Stimulated activated CD4-positive, alpha-beta T cell treated with anti-CD3 and anti-CD28 coated beads, Interleukin-1b, Interleukin-23, amount 100 ng/mL, for 48 hours (primary cell): ENCODE measurements at places on chromosomes 6 and 20.

- no peak for DNase-seq
Observed at GRCh38 chr6:142985281-142985680, 40.3 kb upstream of the HIVEP2 start.

DNA sequence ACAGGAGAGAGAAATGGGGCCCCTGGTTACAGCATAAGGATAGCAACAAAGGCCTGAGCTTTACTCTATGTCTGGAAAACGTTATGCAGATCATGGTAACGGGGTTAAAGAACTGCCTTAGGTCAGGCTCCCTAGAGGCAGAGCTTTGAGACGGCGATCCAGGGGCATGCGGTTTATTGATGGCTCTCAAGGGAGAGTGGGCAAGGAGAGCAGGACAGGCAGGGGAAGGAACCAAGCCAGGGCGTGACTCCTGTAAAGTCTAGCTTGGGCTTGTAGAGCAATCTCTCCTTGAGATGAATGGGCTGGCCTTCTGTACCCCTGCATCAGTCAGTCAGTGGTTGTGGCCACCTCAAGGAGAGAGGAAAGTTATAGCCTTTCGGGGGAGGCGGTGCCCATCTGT lies 12.5 kb upstream of the FERMT1 start:
- no peak for DNase-seq

- DNase-seq: no peak
Observed at GRCh38 chr20:54079652-54080051, 9.3 kb upstream of the BCAS1 start.

- no peak for DNase-seq
Observed at GRCh38 chr6:47102331-47102730, 60.2 kb upstream of the ADGRF1 start.

GRCh38 chr6:159761129-159761872 lies 544 bp upstream of the ACAT2 start:
- DNase-seq: no peak

- DNase-seq: no peak
Observed at GRCh38 chr6:37906121-37906520, 86.6 kb downstream of the ZFAND3 start.

GRCh38 chr20:62806383-62807050 lies 1.9 kb downstream of the OGFR start:
- DNase-seq: no peak

DNA sequence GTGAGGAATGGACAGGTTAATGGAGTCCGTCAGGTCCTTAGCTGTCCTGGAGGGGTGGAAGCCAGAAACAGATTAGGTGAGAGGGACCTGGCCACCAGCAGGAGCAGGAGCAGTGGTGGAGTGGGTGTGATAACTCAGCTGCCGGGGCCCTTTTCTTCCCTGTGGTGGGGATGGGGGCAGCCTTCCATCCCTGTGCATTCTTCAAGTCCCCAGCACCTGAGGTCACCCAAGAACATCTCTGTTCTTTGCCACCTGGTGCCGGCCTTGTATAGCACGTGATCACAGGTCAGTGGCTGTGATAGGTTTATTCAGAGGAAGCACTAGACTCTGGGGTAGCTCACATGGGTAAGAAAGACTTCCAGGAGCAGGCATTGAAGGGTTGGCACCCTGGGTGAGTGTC lies 16.6 kb downstream of the ERGIC3 start:
- no peak for DNase-seq

DNA sequence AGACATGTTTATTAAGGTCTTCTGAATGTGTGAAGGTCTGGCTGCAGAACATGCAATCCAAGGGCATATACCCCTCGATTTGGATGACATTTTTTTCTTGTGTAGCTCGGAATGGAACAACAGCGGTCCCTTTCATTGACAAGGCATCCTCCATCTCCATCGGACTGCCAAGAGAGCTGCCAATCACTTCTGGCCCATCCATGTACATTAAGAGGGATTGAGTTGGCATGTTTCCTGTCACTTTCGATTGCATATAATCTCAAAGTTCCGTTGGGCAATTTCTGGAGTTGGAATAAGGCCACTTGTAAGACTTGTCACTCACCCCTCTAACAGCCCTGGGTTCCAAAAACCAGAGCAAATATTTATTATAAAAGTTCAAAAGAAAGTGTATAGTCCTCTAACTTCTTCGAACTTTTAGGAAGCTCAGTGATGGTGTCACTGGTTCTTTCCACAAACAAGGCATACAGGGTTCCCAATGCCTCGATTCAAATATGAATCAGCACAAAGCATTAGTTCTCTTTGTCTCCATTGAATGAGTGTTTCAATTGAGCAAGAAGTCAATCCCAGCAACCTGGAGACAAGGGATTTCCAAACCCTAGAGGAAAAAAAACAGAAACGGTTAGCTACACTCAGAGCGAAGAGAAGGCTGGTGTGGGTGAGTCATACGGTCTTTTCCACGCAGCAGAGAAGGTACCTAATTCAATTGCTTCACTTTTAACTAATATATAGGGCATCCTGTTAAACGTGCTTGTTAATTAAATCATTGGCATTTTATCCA lies 10.9 kb downstream of the ZNF217 start:
- peak; percentile 58 for DNase-seq

- DNase-seq: no peak
Observed at GRCh38 chr6:118933855-118934460, 1.0 kb downstream of the MCM9 start.

- peak; percentile 47 for DNase-seq
Observed at GRCh38 chr6:130697995-130698535, 129.1 kb upstream of the SMLR1 start.

GRCh38 chr6:169096388-169096787 lies 157.3 kb downstream of the THBS2 start:
- no peak for DNase-seq

- DNase-seq: no peak
Observed at GRCh38 chr20:45898285-45898684, 7.2 kb downstream of the CTSA start.
